ENCODE measurements at places on chromosomes 1 and 21. TPM values are rescaled to one million over a fixed set of nuclear protein-coding genes. Genes with fewer than 3 reads are reported as not detected.
A peak's percentile ranks its signal among the peaks of the same experiment; 100 is the strongest.

DNA sequence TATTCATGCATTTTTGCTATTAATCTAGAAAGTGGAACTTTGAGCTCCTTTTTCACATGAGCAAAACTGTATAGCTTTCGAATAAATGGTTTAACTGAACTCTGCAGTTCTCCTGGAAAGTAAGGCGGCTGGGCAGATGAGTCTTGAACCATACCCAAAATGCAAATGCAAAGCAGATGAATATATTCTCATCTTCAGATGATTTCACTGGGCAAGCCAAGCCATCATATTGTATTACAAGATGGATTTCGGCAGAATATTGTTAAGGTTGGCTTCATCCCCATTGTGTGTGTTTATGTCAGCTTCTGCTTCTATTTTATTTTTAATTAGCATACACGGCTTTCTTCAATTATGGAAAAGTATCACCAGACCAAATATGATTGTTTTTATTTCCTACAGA, 209.6 kb downstream of the GREM2 start:
- no peak for DNase-seq
- no peaks in the 10 kb centered on the region for H3K27me3 ChIP-seq
- H3K27ac ChIP-seq, result no peak overlapping the region
- no peaks in the 10 kb centered on the region for H3K36me3 ChIP-seq

GRCh38 chr1:67350783-67351182, 43.1 kb downstream of the IL12RB2 start:
- peaks cover 6% of the 10 kb centered on the region for H3K4me1 ChIP-seq
- no peak overlapping the region for H3K4me3 ChIP-seq
- H3K27ac ChIP-seq, result no peak overlapping the region

The SMCP gene
- total RNA-seq, result not detected

DNA sequence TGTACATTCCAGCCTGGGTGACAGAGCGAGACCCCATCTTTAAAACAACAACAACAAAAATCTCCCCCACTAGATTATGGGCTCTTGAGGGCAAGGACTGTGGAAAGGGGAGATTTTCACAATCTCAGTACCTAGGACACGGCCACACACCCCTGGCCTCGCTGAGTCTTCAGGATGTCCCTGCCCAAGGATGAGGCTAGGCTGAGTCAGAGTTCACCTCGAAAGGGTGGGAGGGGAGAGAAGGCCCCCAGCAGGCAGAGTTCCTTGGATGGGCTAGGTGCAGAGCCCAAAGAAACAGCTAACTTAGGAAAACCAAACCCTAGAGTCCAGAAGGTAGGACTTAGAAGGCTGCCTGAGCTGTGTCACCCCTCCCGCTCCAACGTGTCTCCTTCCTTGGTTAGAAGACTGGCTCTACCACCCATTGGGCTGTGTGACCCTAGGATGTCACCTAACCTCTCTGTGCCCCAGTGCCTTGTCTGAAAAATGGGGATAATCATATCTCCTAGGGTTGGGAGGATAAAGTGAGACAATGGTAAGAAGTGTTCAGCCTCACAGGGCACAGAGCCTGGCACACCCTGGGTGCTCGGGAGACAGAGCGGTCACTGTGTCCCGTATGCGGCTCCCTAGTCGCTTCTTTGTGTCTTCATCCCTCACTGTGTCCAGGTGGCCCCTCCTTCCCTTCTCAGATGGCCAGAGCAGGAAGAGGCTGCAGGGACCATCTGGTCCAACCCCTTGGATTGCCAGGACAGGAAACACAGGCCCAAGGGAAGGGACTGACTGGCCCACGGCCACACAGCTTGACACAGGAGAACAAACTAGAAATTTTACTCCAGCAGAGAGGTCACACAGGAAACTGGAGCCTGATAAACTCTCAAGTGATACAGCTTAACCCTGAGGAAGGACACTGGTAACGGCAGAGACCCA, 11.2 kb downstream of the TRIM62 start:
- peaks cover 27% of the 10 kb centered on the region for H3K4me1 ChIP-seq
- H3K36me3 ChIP-seq, result no peaks in the 10 kb centered on the region
- H3K27ac ChIP-seq, result no peak overlapping the region
- no peak overlapping the region for H3K4me3 ChIP-seq

DNA sequence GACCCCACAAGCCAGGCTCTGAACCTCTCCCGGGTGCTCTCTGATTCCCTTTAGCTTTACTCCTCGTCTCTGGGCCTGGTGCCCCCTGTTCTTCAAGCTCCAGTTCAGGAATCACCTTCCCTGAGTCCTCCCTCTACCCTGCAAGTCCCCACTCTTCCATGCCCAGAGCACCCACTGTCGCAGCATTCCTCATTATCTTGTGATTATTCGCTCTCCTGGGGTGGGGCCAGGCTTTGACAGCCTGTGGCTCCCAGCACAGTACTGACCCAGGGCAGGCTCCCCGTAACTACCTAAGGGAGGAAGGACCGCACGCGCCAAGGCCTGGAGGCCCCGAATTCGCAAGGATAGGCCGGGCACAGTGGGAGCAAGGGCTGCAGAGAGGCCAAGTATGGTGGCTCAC, 734 bp upstream of the C1orf210 start:
- H3K36me3 ChIP-seq, result no peaks in the 10 kb centered on the region
- no peak overlapping the region for H3K4me3 ChIP-seq
- H3K4me1 ChIP-seq, result no peaks in the 10 kb centered on the region
- peaks cover 6% of the 10 kb centered on the region for H3K27me3 ChIP-seq
- no peak for DNase-seq

DNA sequence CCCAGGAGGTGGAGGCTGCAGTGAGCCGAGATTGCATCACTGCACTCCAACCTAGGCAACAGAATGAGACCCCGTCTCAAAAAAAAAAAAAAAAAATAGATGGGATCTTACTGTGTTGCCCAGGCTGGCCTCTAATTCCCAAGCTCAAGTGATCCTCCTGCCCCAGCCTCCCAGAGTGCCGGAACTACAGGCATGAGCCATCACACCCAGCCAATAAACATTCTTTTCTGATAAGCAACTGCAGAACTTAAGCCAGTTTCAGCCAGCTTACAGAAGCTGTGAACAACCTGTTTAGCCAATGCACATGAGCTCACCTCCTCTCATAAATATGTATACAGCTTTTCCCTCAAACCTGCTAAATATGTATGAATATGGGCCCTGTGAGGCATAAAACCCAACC, 3.1 kb upstream of the MIIP start:
- peaks cover 5% of the 10 kb centered on the region for H3K36me3 ChIP-seq
- H3K4me1 ChIP-seq, result peaks cover 19% of the 10 kb centered on the region
- H3K27me3 ChIP-seq, result no peaks in the 10 kb centered on the region
- H3K27ac ChIP-seq, result no peak overlapping the region
- no peak overlapping the region for H3K4me3 ChIP-seq
- no peak for DNase-seq

DNA sequence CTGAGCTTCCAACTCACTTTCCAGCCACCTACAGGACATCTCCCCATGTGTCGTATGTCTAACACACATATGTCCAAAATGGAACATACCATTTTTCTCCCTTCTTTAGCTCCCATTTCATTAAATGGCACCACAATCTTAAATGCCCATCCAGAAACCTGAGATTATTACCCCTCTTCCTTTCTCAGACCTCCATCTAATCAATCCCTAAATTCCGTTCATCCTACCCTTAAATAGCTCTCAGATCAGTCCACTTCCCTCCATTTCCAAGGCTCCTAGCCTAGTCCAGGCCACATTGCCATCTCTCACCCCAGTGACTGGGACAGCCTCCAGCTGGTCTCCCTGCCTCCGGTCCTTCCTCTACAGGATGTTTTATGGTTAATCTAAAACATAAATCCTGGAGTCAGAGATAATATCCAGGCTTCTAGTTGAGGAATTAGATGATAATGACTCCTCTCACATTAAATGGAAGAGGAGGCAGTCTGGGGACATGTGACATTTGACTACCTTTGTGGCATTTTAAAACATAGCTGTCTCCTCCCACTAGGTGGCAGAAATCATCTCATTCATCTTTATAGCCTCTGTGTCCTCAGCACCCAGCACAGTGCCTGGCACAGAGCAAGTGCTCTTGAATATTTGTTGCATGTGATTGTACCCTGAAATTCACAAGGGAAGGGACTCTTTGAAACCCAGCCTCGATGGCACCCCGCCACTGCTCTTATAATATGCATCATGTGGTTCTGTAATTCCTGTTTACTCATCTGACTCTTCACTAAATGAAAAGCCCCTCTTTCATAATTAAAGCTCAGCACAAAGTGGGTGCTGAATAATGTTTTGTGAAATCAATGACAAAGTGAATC, 102.3 kb downstream of the TMEM53 start:
- no peaks in the 10 kb centered on the region for H3K4me1 ChIP-seq
- H3K36me3 ChIP-seq, result no peaks in the 10 kb centered on the region
- H3K27me3 ChIP-seq, result peaks cover 35% of the 10 kb centered on the region
- no peak overlapping the region for H3K27ac ChIP-seq
- no peak for DNase-seq

The LCE3E gene
- not detected for total RNA-seq

GRCh38 chr1:18924221-18924691, 21.9 kb upstream of the ALDH4A1 start:
- no peak for DNase-seq
- H3K27ac ChIP-seq, result peak overlapping the region; percentile 14
- no peaks in the 10 kb centered on the region for H3K27me3 ChIP-seq
- no peak overlapping the region for H3K4me3 ChIP-seq
- H3K36me3 ChIP-seq, result peaks cover 6% of the 10 kb centered on the region
- H3K4me1 ChIP-seq, result peaks cover 65% of the 10 kb centered on the region

DNA sequence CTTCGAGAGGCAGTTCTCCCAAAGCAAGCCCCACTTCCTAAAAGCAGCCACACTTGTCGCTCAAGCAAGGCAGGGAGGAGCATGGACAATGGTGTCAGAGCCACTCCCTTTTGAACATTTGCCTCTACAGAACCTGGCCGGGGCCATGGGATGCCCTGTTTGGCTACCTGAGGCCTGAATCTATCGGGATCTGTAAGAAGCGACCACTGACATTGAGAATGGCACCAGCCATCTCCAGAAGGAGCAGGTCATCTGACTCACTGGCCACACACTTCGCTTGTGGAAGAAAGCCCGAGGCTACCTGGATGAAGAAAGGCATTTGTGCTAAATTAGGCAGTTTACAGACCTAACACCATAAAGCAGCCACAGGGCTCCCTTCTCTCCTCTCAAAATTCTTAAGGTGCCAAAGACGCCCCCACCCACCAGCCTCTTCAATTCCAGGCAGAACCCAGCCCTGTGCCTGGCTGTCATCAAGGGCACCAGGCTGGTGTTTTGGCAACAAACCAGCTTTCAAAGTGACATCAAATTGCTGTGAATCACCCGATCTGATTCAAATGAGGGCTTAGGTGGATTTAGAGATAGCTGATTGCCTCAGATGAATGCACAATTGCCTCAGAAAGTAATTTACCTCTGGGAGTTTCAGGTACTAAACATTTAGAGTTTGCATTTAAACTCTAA, 104.8 kb downstream of the ETS2 start:
- H3K27me3 ChIP-seq, result peaks cover 2% of the 10 kb centered on the region
- H3K4me3 ChIP-seq, result no peak overlapping the region
- no peaks in the 10 kb centered on the region for H3K36me3 ChIP-seq
- H3K4me1 ChIP-seq, result peaks cover 17% of the 10 kb centered on the region

GRCh38 chr1:40383095-40383487, 9.6 kb downstream of the SMAP2 start:
- no peak overlapping the region for H3K4me3 ChIP-seq
- DNase-seq, result peak; percentile 37
- H3K4me1 ChIP-seq, result peaks cover 10% of the 10 kb centered on the region

The SYT14 gene
- 6.1 TPM for total RNA-seq

The NRIP1 gene
- 55.5 TPM for total RNA-seq

- no peaks in the 10 kb centered on the region for H3K27me3 ChIP-seq
- H3K27ac ChIP-seq, result no peak overlapping the region
- H3K4me3 ChIP-seq, result no peak overlapping the region
- no peak for DNase-seq
- H3K36me3 ChIP-seq, result no peaks in the 10 kb centered on the region
Measured at GRCh38 chr1:58031416-58031815, 515.1 kb downstream of the OMA1 start.

- DNase-seq, result no peak
- H3K27me3 ChIP-seq, result peaks cover 13% of the 10 kb centered on the region
- H3K36me3 ChIP-seq, result no peaks in the 10 kb centered on the region
- no peak overlapping the region for H3K27ac ChIP-seq
- no peaks in the 10 kb centered on the region for H3K4me1 ChIP-seq
- no peak overlapping the region for H3K4me3 ChIP-seq
Measured at GRCh38 chr1:230295367-230295766, 130.8 kb downstream of the PGBD5 start.

- no peaks in the 10 kb centered on the region for H3K4me1 ChIP-seq
- DNase-seq, result no peak
- H3K27me3 ChIP-seq, result no peaks in the 10 kb centered on the region
- no peaks in the 10 kb centered on the region for H3K36me3 ChIP-seq
- no peak overlapping the region for H3K4me3 ChIP-seq
Measured at GRCh38 chr21:20424943-20425342, 573.3 kb upstream of the NCAM2 start.

DNA sequence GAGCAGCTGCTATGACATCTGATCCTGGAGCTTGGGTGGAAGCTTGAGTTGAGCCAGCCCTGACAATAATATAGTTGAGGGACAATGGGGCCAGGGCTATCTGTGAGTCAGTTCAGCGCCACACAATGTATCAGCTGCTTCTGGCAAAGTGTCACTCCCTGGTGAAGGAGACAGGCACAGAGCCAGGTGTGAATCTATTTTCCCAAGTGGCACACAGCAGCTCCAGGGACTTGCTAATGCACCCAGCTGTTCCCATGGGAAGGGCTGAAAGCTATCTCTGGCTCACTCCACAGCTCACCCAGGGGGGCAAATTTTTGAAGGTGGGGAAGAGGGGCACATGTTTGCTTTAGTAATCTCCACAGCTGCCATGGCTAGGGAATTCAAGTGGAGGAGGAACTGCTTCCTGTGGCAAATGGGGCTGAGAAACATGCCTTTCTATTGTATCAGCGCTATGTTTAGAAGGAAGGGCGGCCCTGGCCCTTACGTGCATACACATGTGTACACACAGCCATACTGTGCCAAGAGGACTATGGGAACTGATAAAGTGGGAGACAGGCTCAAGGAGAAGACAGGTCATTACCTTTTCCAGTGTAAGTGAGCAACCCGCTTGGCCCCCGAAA, 2.2 kb downstream of the CYB5R1 start:
- H3K36me3 ChIP-seq, result peaks cover 11% of the 10 kb centered on the region
- peak; percentile 60 for DNase-seq
- H3K27me3 ChIP-seq, result no peaks in the 10 kb centered on the region
- no peak overlapping the region for H3K4me3 ChIP-seq

- no peaks in the 10 kb centered on the region for H3K27me3 ChIP-seq
- H3K4me1 ChIP-seq, result peaks cover 22% of the 10 kb centered on the region
- no peaks in the 10 kb centered on the region for H3K36me3 ChIP-seq
- DNase-seq, result no peak
- no peak overlapping the region for H3K4me3 ChIP-seq
Measured at GRCh38 chr1:212283741-212284140, 1.5 kb upstream of the PPP2R5A start.

The HCRTR1 gene
- not detected for total RNA-seq

GRCh38 chr1:64497088-64497883, 27.4 kb downstream of the CACHD1 start:
- no peak for DNase-seq
- no peak overlapping the region for H3K27ac ChIP-seq
- no peaks in the 10 kb centered on the region for H3K27me3 ChIP-seq

The F3 gene
- 55.7 TPM for total RNA-seq

The GPR153 gene
- 3.7 TPM for total RNA-seq
